MV-4-11 (cell line): ENCODE measurements at places on chromosomes 4 and X.
A peak's percentile ranks its signal among the peaks of the same experiment; 100 is the strongest.

DNA sequence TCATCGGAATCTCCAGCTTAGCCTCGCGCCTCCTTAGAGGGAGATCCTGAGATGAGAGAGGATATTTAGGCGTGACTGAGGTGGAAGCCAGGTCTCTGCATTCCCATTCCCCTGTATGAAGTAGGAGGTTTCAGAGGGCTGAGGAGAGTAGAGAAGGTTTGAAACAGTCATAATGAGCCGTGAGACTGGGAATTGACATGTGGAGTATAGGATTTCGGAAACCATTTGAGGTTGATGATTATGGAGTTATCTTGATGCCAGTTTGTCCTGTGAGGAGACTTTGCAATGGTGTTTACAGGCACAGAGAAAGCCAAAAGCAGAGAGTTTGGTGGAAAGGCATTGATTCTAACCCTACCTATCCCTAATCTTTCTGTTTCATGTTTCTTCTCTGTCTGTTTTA is 2.0 kb downstream of the CHST7 start:
- no peak for DNase-seq

DNA sequence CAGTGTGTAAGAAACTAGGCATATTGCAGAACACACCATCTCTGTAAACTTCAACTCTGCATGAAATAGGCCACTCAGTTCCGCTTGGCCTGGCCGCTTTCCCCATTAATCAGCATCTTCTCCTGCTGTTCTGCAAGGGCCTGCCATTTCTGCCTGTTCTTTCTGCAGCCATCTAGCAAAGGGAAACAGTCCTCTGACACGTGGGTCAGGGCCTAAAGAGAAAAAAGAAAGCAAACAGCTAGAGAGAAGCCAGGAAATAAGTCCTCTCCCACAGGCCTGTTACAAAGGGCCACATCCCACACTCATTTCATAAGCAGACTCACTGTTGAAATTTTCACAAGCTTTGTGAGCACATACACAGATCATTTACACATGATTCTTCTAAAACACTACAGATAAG is 130.1 kb downstream of the PDE5A start:
- DNase-seq = no peak

DNA sequence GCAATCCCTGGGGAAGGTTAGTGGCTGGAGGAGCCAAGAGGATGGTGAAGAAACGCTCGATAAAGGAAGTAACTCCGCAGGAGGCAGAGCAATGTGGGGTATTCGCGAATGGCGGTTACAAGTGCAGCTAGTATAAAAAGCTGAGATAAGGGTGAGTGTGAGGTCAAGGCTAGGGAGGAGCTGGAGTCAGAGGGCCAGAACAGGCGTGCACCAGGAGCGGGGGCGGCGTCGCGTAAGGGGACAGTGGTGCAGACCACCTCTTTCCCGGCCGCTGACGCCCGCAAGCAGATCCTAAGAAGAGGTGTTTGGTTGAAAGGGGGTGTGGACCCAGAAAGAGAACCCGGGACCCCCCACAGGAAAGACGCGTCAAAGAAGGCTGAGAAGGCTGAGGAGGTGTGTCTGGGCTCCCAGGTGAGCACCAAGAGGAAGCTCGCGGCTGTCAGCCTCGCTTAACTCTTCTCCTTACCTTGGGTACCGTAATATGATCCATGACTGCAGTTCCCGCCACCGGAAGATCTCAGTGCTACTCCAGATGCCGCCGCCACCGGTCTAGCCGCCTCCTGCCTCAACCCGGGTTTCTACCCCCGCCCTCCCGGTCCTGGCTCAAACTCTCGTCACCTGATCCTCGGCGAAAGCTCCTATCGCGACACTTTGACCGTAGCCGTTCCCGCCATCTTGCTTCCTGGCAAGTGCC is at the start of gene MTMR8:
Gene MTMR8, minus strand, starts transcription at position 579 of the 694 bp plus-strand sequence. Its CDS starts 89 bp downstream, at position 490.
- DNase-seq = peak; percentile 47

DNA sequence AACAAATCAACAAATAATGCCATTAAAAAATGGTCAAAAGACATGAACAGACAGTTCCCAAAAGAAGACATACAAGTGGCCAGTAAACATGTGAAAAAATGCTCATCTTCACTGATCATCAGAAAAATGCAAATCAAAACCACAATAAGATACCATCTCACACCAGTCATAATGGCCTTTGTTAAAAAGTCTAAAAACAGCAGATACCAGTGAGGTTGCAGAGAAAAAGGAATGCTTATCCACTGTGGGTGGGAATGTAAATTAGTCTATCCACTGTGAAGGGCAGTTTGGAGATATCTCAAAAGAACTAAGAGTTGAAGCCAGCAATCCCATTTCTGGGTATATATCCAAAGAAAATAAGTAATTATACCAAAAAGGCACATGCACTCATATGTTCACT is 668.1 kb upstream of the CPEB2 start:
- no peak for DNase-seq

DNA sequence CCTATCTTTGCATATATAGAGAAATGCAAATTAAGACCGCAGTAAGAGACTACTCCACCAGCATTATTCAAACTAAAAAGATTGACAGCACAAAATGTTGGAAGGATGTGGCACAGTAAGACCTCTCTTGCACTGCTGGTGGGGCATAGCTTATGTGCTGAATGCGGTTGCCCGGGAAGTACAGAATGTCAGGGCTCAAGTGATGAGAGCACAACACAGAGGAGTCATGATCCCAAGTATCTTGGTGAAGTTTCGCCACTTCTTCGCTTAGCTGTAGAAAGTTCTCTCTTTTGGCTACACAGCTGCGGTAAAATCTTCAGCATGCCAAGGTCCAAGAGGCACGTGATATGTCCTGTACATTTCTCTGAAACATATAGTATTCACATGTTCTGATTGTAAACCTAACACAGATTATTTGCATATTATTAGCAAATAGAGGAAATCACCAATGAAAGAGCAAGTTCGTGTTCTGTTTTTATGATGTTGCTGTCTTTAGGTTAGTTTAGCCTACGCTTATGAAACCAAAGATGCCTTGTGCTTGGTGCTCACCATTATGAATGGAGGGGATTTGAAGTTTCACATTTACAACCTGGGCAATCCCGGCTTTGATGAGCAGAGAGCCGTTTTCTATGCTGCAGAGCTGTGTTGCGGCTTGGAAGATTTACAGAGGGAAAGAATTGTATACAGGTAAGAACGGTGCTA is 55.0 kb downstream of the HTT-AS start:
- no peak for DNase-seq

- peak; percentile 38 for DNase-seq
Measured at GRCh38 chr4:87185146-87185870, 35.1 kb downstream of the KLHL8 start.

DNA sequence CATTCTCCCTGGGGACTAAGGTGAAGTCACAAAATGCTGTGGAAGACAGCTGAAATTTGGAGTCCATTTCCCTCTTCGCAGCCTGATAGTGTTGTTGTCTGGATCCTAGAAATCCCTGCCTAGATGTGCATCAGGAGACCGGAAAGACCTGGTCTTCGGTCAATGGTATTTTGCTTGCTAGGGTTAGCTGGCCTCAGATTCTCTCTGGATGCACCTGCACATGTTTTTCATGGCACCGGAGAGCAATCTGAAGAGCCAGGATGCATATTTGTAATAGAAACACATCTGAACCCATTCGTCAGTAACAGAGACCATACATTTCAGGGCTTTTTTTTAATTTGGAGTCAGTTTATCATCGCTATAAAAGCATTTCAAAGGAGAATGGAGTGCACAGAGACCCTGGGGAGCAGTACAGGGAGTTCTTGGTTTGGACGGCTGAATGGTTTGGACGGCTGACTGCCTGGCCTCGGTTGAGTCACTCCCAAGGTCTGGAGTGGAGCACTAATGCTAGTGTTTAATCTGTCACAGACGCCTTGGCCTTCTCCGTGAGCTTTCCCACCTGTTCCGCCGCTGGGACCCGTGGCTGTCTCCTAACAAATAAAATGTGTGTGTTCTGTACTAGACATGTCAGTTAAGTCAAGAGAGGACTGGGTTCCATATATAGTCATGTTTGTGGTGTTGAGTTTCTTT is 7.5 kb upstream of the PDLIM3 start:
- DNase-seq = no peak

- DNase-seq = no peak
Measured at GRCh38 chr4:11625211-11625610, 196.5 kb upstream of the HS3ST1 start.

GRCh38 chr4:77681792-77682191 is 76.2 kb downstream of the CXCL13 start:
- DNase-seq = no peak

- peak; percentile 0 for DNase-seq
Measured at GRCh38 chrX:32408389-32408788, 803.0 kb downstream of the DMD start.

GRCh38 chrX:44876086-44876485 is 3.1 kb downstream of the KDM6A start:
- no peak for DNase-seq

- DNase-seq = no peak
Measured at GRCh38 chrX:119236623-119237561, 807 bp downstream of the PGRMC1 start.

DNA sequence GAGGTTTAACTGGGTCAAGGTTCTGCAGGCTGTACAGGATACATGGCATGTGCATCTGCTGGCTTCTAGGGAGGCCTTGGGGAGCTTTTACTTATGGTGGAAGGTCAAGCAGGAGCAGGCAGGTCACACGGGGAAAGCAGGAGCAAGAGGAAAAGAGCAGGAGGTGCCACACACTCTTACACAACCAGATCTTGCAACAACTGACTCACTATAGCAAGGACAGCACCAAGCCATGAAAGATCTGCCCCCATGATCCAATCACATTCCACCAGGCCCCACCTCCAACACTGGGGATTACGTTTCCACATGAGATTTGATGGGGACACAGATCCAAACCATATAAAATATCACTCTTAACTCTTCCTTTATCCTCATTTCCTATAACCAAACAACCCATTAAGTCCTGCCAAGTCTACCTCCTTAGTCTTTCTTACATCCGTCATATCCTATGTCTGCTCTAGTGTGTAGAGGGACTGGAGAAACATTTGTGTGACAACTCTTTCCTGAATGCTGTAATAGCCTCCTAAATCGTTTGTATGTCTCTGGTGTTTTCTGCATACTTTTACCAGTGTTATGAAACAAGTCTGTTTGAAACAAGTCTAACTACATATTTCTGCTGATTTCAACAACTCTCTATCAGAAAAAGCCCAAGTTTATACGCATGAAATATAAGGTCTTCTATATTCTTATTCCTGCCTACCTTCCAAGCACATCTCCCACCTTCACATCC is 8.3 kb upstream of the RAP2C start:
- DNase-seq = no peak

DNA sequence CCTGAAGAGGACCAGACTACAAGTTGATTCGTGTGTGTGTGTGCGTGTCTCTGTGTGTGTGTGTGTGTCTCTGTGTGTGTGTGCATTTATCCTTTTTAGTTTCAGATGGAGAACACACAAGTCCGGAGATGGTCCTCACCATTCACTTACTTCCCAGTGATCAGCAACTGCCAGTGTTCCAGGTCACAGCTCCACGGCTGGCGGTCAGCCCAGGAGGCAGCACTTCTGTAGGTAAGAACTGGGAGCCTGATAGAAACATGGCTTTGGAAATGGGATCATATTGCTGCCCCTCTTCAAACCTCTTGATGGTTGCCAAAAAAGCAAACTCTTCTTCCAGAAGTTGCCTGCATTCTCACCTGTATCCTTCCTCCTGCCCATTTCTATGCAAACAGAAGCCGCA is 122.6 kb upstream of the ANXA3 start:
- no peak for DNase-seq

GRCh38 chr4:126427853-126428252 is 1113.1 kb downstream of the FAT4 start:
- DNase-seq = no peak

DNA sequence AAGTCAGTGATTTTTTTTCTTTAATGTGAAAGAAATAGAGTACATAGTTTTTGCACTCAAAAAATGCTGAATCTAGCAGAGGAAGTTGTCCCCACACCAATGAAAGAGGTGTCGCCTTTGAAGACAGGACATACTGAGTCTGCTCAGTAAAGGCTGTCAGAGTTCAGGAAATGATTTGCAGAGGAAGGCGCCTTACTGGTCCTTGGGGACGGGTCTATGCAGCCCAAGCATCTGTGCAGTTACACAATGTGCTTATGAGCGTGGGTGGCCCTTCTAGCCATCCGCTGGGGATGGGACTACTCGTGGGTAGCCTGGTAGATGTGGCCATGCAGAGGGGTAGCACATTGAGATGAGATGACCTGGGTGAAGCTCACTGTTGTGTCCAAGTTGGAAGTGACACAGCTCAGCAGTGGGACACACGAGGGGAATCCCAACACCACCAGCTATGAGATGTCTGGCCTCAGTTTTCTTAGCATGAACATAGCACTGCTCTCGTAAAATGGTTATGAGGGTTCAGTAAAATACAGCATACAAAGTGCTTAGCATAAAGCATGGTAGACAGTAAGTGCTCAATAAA is 116.5 kb upstream of the RBPJ start:
- DNase-seq = peak; percentile 37

- DNase-seq = no peak
Measured at GRCh38 chr4:165540206-165540830, 161.5 kb downstream of the CPE start.
